NCI-H1436 treated with DMSO at 0.1 percent for 48 hours (cell line): ENCODE measurements at places on chromosomes 7 and 10.

- DNase-seq: no peak
Observed at GRCh38 chr7:132836746-132837145, 245.1 kb downstream of the CHCHD3 start.

- DNase-seq: no peak
Observed at GRCh38 chr7:34074421-34074820, 169.1 kb downstream of the BMPER start.

GRCh38 chr7:945147-945555 is 9.3 kb downstream of the ADAP1 start:
- DNase-seq: no peak

DNA sequence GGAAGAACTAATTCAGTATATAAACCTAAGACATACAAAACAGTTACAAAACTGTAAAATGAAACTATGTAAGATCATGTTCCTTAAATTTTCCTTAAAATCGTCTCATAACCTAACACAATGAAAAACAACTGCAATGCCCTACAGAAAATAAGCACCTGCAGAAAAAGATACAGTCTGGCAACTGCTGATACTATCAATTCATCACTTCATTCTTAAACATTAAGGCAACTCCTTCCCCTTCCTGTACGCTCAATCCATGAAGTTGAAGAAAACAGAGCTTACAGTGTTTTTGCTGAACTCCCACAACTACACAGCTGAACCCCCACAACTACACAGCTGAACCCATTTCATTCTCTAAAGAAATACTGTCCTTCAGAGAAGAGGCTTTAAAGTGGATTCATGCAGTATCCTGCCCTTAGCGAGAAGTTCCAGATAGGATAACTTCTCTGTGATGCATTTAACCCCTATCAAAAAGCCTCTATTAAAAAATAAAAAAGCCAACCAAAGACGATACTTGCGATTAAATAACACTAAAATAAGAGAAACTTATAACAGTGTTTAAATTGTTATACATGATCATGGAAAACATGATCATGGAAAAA is 50.0 kb downstream of the JMJD1C start:
- no peak for DNase-seq

DNA sequence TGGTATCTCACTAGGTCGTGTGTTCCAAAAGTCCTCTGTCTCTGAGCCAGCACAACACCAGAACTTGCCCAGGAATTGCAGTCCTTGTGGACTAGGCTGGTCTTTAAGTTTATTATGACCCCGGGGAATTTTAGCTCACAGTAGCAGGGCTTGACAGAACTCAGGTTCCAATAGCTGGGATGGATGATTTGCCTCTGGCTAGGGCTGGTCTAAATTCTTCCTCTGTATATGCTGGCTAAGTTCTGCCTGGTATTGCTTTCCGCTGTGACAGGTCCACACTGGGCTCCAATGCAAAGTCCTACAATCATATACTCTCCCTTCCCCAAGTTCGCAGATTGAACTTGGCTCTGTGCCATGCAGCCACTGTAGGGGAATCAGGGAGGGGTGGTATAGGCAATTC is 52.5 kb downstream of the FAS start:
- DNase-seq: no peak

GRCh38 chr7:49797987-49798660 is 24.7 kb downstream of the VWC2 start:
- DNase-seq: no peak

GRCh38 chr7:124369310-124369709 is 336.4 kb upstream of the TMEM229A start:
- DNase-seq: no peak

- DNase-seq: no peak
Observed at GRCh38 chr10:89428877-89429276, 14.5 kb downstream of the IFIT5 start.

DNA sequence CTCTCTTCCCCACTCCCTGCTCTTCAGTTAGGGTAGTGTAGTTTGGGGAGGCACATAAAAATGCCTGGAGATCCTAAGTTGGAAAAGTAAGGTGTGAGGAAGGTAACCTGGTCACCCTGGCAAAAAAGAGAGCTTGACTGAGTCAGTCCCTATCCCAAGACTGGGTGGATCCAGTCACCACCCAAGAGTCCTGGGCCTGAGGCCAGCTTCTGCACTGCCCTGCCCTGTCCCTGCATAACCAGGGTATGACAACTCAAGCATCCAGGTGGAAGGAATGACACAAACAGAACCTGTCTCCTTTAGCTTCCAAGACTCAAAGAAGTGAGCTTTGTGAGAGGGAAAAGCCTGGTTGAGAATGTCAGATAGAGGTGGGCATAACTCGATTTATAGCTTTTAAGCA is 26.9 kb upstream of the SORBS1 start:
- no peak for DNase-seq

DNA sequence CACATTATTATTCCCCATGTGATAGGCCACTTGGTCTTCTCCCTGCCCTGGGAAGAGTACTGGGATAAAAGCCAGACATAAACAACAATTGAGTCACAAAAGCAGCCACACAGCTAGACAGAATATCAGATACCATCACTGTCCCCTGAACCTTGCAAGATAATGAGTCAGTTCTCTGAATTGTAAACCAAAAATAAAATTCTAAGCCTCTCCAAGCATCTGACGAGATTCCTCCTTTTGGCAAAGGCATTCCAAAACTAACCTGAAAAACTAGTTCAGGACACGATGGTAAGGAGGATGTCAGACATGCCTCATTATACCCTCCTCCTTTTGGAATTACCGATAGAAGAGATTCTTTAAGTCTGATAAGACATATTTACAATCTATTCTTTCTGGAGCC is 450.7 kb downstream of the HTR7 start:
- DNase-seq: no peak

GRCh38 chr7:77839919-77840318 is 41.3 kb downstream of the PHTF2 start:
- DNase-seq: no peak

DNA sequence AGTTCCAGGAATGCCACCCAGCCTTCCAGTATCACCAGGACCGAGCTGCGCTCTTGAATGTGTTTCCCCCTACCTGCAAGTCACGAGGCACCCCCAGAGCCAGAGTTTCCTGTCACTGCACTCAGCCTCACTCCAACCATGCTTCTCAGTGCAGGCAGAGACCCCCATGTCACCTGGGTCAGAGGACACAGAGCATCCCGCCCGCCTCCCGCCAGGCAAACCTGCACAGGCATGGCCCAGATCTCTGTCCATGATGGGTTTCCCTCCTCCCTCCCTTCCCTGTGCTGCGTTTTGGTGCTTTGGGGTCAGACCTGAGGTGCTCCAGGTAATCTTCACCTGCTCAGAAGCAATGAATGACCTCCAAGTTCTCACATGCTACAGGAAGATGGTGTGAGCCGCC is 3.1 kb upstream of the RET start:
- DNase-seq: no peak

DNA sequence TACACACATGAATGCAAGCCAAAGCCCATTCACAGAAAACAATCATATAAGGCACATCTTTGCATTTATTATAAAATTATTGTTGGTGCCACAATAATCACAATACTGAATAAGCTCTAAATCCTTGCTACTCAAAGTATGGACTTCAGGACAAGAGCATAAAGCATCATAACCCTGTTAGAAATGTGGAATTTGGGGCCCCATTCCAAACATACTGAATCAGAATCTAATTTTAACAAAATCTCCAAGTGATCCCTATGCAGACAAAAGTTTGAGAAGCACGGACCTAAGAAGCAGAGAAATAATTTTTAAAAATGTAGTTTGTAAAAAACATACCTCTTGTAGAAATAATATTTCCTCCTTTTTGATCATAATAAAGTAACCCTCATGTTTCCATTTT is 199.2 kb downstream of the IMMP2L start:
- DNase-seq: no peak

- DNase-seq: no peak
Observed at GRCh38 chr7:44279286-44279685, 46.1 kb downstream of the CAMK2B start.

DNA sequence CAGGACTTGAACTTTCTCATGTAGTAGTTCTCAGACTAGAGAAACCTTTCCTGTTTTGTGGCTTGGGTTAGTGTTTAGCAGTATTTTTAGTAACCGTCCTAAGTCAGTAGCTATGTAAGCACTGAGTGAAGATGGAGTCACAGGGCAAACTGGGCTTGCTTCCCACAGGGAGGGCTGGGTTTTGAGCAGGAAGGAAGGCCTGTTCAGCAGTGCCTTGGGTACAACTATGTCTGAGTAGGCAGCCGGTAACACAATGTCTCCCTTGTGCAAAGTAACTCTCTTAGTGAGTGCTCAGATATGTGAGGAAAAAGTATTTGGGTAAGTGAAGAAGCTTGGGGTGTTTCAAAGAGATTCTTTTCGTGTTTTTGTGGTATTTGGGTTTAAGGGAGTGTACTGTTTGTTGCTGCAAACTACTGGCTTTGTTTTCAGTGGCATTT is 96.4 kb downstream of the CCSER2 start:
- no peak for DNase-seq

GRCh38 chr10:79019441-79020014 is 49.2 kb upstream of the ZMIZ1 start:
- DNase-seq: no peak

- DNase-seq: no peak
Observed at GRCh38 chr10:88067737-88068136, 204.3 kb downstream of the PTEN start.

DNA sequence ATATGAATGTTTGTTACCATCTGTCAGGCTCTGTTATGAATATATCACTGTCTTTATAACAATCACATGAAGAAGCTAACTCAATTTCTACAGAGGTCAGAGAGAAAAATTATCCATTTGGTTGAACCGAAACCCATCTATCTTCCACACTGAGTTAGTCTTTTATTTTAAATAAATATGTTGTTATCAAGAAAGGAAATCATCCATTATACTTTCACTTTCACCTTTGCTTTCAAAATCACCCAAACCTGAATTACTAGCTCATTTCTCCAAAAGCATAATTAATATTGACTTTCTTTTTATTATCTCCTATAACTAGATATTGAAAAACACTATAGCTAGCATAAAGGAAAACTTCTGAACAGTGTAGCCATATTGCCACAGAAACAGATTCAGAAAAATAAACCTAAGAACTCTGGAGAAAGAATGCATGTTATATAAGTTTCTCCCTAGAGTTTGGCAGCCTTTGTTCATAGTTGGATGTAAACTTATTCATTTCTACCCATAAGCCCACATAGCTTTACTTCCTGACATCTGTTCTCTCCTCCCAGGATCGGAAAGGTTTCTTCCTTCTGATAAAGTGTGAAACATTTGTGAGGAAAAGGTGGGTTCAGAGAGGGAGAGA is 66.0 kb downstream of the NPSR1 start:
- DNase-seq: no peak

GRCh38 chr10:128527711-128528110 is 401.5 kb upstream of the MKI67 start:
- DNase-seq: no peak

- no peak for DNase-seq
Observed at GRCh38 chr7:125599387-125599786, 669.8 kb upstream of the POT1 start.

GRCh38 chr10:21519941-21520436 is 5.5 kb downstream of the SKIDA1 start:
- no peak for DNase-seq

DNA sequence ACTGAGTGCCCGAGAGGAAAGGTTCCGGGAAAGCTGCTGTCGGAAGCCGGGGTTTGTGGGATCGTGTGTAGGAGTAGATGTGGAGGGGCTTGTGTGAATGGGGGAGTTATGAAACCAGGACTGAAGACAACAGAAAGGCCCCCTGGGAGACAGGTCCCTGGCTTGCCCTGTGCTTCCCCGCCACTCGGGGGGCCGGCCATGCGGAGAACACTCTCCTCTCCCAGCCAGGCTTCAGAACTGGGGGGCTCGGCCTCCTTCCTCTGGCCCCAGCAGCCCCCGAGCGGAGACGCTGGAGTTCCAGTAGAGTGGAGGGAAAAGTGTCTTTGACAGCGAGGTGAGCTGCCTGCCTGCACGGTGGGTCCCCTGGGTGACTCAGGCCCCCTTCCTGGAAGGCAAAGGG is 185.0 kb downstream of the MGMT start:
- no peak for DNase-seq

DNA sequence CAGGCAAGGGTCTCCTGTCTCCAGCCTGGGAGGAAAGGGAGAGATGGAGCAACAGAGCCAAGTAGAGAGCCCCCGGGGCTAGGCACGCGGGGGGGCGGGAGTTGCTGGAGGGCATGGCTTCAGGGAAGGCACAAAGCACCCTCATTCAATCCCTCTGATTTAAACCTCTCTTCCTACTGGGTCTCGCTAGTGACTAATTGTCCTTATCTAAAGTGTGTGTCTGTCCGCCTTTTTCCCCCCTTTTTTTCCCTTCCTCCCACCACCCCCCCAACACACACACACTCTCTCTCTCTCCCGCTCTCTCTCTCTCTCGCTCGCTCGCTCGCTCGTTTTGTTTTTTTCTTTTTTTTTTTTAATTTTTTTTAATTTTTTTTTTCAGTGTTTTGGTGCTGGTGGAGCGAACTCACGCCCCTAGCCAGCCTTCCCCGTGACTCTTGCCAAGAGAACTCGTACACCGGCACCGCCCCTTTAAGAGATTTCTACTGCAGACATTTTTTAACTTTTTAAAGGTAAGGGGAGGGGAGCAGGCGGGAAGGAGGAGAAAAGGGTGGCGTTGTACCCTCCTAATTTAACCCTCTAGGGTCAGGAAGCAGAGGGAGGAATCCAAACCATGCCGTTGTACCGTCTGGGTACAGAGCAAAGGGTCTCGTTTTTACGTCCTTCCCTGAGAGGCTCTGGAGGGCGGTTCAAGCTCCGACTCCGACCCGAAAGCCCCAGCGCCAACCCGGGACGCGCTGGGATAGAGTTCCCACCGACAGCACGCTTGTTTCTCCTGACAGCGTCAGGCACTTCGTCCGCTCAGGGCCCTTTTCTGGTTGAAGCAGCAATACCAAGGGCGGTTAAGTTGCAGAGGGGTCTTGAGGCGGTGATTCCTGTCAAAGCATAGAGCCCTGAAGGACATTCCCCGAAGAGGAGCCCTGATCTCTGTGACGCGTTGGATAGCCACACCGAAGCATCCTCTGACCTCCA is at the start of gene HPSE2:
TSS of gene HPSE2 (minus strand) at position 195 of the 969 bp plus-strand sequence.
- no peak for DNase-seq

DNA sequence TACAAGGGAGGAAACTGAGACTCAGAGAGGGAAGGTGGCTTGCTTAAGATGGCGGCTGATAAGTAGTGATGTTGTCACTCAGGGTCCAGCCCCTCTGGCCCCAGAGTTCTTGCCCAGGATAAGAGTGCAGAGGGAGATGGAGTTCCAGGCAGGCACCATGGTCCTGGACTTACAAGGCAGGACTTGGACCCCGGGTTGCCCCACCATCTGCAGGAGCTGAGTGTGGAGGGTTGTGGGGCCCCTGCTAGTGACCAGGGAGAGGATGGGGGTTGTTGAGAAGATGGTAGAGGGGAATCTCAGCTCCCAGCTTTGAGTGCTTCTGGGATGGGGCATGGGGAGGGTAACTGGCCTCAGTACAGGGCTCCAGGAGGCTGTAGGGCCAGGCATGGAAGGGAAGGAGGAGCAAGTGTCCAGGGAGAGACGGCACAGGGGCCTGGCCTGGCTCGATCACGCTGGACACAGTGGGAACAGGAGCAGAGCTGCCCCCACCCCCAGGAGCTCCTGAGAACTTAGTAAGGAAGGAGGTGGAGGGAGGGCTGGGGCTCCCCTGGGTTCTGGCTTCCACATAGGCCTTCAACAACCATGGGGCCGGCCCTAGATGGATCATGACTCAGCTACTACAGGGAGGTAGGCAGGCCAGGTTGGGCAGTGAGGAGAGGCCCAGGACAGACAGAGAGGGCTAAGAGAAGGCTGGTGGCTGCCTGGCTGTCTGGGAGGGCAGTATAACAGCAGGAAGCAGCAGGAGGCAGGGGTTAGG is 28.2 kb downstream of the PPIF start:
- no peak for DNase-seq
